ENCODE measurements at places on chromosomes 5 and 9.

DNA sequence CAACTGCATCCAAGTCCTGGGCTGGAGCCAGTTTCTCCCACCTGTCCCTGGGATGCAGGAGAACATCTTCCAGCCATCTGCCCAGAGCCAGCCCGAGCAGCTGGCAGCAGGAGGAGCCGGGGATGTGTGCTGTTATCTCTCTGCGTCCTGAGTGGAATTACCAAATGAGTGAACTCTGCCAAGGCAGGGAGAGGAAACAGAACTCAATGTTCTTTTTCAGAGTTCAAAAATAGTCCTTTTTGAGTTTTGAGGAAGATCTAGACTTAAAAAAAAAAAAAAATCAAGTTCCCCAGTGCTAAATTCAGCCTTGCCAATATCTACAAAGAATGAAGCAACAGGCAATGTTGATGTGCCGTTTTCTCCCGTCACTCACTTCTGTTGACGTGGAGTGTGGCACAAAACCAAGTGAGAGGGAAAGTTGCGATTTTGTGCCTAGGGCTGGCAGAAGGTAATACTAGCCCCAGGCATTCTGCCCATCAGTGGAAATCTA, 56.2 kb downstream of the TMOD1 start:
- H3K4me3 ChIP-seq: no peak overlapping the region
- peaks cover 23% of the 10 kb centered on the region for H3K4me1 ChIP-seq
- no peaks in the 10 kb centered on the region for H3K27me3 ChIP-seq
- no peaks in the 10 kb centered on the region for H3K36me3 ChIP-seq
- H3K27ac ChIP-seq: no peak overlapping the region

GRCh38 chr5:179920175-179920574, 12.5 kb upstream of the TBC1D9B start:
- no peaks in the 10 kb centered on the region for H3K36me3 ChIP-seq
- DNase-seq: no peak
- no peaks in the 10 kb centered on the region for H3K27me3 ChIP-seq
- peaks cover 33% of the 10 kb centered on the region for H3K4me1 ChIP-seq
- no peak overlapping the region for H3K27ac ChIP-seq
- H3K4me3 ChIP-seq: no peak overlapping the region

DNA sequence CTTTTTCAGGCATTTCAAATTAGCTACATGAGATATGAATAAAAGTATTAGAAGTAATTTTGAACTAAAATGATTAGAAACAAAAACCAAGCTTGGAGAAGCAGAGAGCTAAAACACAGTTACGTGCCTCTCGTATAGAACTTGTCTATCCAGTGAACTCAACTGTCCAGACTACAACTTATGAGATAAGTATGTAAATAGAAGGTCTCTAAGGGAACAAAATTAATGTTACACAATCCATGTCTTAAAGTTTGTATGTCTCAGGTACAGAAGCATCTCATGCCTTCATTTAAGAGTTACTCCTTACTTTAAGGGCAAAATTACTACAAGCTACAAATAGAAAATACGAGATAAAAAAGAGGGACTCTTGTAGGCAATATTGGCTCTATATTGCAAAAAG, 316.8 kb downstream of the CETN3 start:
- no peaks in the 10 kb centered on the region for H3K27me3 ChIP-seq
- H3K4me3 ChIP-seq: no peak overlapping the region
- no peak overlapping the region for H3K27ac ChIP-seq

DNA sequence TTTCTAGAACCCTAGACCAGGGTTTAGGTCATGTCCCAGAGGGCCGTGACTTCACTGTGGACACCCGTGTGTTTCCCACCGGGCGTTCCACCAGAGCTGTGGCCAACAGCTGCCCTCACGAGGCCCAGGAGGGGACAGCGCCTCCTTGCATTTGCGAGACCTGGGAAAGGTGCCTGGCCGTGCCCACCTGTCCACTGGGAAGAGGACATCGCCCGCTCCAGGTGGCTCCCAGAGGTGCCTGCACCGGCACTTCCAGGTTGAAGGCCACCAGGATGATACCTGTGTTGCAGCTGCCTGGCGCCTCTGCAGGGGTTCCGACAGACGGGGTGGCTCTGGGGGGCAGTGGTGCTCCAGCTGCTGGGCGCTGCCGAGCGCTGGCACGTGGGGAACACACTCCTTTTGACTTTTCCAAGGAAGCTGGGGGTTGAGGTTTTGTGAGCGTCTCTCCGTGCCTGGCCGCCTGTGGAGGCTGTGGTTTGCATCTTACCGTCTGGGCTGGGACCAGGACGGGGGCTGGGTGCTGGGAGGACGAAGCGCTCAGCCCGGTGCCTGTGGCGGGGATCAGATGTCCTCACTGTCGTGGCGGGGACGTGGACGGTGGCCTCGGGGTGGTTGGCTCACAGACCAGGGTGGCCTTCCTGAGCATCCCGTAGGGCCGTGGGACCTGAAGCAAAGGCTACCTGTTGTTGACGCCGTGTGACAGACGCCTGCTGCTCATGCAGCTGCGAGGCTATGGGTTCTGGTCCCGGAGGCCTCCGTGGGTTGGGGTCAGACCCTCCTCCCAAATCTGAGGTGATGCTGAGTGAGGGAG, 19.2 kb downstream of the NKD2 start:
- no peaks in the 10 kb centered on the region for H3K36me3 ChIP-seq
- H3K27me3 ChIP-seq: no peaks in the 10 kb centered on the region
- no peak overlapping the region for H3K27ac ChIP-seq
- H3K4me1 ChIP-seq: no peaks in the 10 kb centered on the region

DNA sequence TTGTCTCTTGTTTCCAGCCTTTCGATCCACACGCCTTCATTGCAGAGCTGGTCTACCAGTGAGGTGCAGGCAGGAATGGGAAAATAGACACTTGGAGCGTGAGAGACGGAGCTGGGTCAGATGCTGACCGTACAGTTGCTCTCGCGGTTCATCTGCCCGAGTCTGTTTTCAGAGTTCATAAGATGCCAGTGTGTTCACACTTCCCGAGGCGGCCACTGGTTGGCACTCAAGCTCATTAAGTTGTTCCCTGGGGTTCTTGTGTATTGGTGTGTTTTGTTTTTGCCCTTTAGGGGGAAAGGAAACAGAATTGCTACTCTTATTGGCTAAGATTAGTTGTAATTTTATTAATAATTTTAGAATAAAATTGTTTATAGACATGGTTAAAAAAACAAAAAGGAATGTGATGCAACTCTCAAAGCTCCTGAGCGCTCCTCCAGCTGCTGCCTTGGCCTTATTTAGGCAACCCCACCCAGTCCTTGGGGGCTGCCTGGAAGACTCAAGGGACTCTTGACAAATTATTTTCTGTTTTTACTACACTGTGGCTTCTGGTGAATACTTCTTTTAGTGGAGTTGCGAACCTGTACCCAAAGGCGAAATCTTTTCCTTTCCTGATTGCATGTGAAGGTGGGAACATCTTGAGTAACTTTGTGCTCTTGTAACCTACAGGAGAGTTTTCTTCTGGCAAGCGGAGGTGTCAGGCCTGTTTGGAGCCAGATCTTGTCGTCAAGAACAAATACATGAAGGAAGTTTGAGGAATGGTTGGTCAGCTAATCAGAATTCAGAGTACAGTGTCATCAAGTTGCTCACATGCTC, 146.1 kb downstream of the MAST4 start:
- H3K27ac ChIP-seq: no peak overlapping the region
- DNase-seq: peak; percentile 35
- H3K4me1 ChIP-seq: no peaks in the 10 kb centered on the region
- H3K27me3 ChIP-seq: no peaks in the 10 kb centered on the region

DNA sequence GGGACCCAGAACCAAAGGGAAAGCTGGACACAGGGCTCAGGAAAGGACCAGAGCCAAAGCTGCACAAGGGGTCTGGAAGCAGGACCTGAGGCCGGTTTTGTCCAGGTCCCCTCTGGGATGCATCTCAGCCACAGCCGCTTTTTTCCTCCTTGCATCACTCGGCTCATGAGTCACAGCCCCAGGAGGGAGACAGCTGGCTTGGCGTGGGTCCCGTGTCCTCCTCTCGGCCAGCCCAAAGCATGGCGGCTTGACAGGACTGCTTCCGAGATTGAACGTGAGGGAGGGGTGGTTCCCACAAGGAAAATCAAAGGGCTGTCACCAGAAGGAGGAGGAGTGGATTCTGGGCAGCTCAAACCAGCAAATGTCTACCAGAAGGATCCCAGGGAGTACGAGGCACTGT, 56.7 kb upstream of the CPLX2 start:
- H3K27me3 ChIP-seq: no peaks in the 10 kb centered on the region
- no peak overlapping the region for H3K27ac ChIP-seq
- H3K4me3 ChIP-seq: no peak overlapping the region
- peaks cover 13% of the 10 kb centered on the region for H3K4me1 ChIP-seq
- H3K36me3 ChIP-seq: no peaks in the 10 kb centered on the region

- peaks cover 72% of the 10 kb centered on the region for H3K27me3 ChIP-seq
- DNase-seq: no peak
- H3K4me1 ChIP-seq: peaks cover 12% of the 10 kb centered on the region
- H3K36me3 ChIP-seq: peaks cover 9% of the 10 kb centered on the region
Measured at GRCh38 chr9:97864396-97864795, 11.4 kb downstream of the FOXE1 start.

- no peaks in the 10 kb centered on the region for H3K36me3 ChIP-seq
- H3K27ac ChIP-seq: no peak overlapping the region
- H3K27me3 ChIP-seq: peaks cover 5% of the 10 kb centered on the region
- DNase-seq: no peak
Measured at GRCh38 chr5:6542421-6543345, 90.2 kb downstream of the NSUN2 start.

- no peak overlapping the region for H3K4me3 ChIP-seq
- H3K27ac ChIP-seq: no peak overlapping the region
- H3K27me3 ChIP-seq: no peaks in the 10 kb centered on the region
- no peak for DNase-seq
- no peaks in the 10 kb centered on the region for H3K36me3 ChIP-seq
Measured at GRCh38 chr9:336039-336438, 121.4 kb downstream of the DOCK8 start.

- H3K4me3 ChIP-seq: no peak overlapping the region
- H3K4me1 ChIP-seq: peaks cover 6% of the 10 kb centered on the region
- H3K27ac ChIP-seq: no peak overlapping the region
- H3K36me3 ChIP-seq: peaks cover 4% of the 10 kb centered on the region
- DNase-seq: peak; percentile 21
- peaks cover 3% of the 10 kb centered on the region for H3K27me3 ChIP-seq
Measured at GRCh38 chr9:88106492-88106891, 31.8 kb downstream of the SPATA31C2 start.

- peak; percentile 67 for DNase-seq
- H3K4me3 ChIP-seq: no peak overlapping the region
- peaks cover 13% of the 10 kb centered on the region for H3K4me1 ChIP-seq
- no peaks in the 10 kb centered on the region for H3K36me3 ChIP-seq
Measured at GRCh38 chr5:80711938-80712337, 57.2 kb upstream of the DHFR start.

- no peak for DNase-seq
- H3K4me3 ChIP-seq: no peak overlapping the region
- no peaks in the 10 kb centered on the region for H3K4me1 ChIP-seq
- H3K36me3 ChIP-seq: no peaks in the 10 kb centered on the region
- H3K27me3 ChIP-seq: peaks cover 2% of the 10 kb centered on the region
- no peak overlapping the region for H3K27ac ChIP-seq
Measured at GRCh38 chr9:101652601-101653175, 57.9 kb upstream of the PPP3R2 start.

DNA sequence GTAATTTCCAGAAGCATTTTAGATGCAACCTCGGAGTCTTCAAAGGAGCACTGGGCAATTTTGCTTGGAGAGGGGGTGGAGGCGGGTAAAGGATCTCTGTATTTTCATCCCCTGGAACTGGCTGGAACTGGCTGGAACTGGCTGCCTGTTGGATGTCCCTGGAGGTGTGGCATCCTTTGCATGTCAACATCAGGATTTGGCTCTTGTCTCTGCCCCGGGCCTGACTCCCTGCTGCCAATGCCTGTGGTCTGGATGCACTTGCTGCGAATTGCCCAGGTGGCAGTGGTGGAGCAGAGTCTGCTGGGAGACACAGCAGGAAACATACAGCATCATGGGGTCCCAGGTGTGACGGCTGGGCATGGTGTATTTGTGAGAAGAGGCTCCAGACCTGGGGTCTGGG, 391.3 kb downstream of the GADD45G start:
- H3K27ac ChIP-seq: no peak overlapping the region
- no peak overlapping the region for H3K4me3 ChIP-seq
- DNase-seq: no peak
- H3K4me1 ChIP-seq: peaks cover 24% of the 10 kb centered on the region
- peaks cover 4% of the 10 kb centered on the region for H3K36me3 ChIP-seq
- no peaks in the 10 kb centered on the region for H3K27me3 ChIP-seq

- H3K4me3 ChIP-seq: no peak overlapping the region
- 0 out of 2 replicates have a peak overlapping the region, but pooled peaks have one; percentile 8 for H3K27ac ChIP-seq
- no peaks in the 10 kb centered on the region for H3K36me3 ChIP-seq
- no peak for DNase-seq
Measured at GRCh38 chr9:133654736-133655657, 18.8 kb downstream of the DBH start.

DNA sequence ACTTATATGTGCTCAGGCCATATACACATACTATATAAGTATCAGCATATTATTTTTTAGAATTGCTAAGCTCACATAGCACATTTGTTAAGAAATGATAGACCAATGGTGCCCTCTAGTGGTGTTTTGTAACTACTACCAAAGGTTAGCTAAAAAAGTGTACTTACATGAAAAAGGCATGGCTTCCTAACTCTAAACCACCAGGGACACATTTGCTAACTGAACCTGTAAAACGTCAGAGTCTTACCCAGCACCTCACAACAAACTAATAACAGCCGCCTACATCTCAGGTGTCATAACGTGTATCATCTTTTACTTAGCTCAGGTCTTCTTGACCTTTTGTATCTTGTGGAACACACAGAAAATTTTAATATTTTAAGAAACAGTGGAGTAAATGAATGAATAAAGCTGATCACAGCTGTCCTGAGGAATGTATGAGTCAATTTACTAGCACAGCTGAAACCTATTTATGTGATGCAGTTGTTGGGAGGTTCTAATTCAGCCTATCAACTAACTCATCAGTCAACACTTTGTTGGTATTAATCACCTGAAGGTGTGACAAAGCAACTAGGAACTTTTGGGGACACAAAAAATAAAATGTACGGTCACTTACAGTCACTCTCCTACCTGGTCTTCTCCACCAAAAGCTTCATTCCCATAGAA, 72.9 kb downstream of the BAAT start:
- no peak overlapping the region for H3K4me3 ChIP-seq
- no peak for DNase-seq
- H3K4me1 ChIP-seq: peaks cover 2% of the 10 kb centered on the region
- no peak overlapping the region for H3K27ac ChIP-seq
